Fibroblast of pulmonary artery (primary cell): ENCODE measurements at places on chromosomes 16 and 17.

GRCh38 chr16:31149332-31149731, 534 bp downstream of the PRSS36 start:
- no peak for DNase-seq

DNA sequence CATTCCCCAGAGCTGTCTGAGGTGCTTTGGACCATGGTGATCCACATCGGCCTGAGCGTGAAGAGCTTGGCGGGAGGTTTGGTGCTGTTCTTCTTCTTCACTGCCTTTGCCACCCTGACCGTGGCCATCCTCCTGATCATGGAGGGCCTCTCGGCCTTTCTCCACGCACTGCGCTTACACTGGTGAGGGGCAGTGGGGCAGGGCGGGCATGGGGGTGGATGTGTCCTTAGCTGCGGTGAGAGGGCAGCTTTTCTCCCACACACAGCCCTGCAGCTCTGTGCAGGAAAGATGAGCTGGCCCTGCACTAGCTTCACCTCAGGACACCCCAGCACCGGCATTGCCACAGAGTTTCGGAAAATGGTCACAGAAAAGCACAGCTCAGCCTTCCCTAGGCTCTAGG, 21.8 kb upstream of the NAGLU start:
- DNase-seq = no peak

DNA sequence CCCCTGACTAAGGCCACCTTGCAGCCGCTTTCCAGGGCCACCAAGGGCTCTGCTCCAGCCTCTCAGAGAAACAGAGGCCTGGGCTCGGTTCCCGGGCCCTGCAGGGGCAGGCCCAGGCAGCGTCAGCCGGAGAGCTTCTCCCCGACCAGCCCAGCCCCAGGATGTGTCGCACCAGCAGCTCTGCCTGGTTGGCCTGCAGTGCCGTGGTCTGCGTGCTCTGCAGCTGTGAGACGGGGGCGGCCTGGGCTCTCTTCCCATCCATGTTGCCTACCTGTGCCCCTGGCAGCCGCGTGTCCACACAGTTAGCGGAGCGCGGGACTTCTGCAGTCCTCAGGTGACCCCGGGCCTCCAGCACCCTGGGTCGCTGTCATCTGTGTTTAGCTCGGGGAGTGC, 4.8 kb downstream of the IGFALS start:
- no peak for DNase-seq

GRCh38 chr17:37417852-37418251, 11.2 kb downstream of the TADA2A start:
- DNase-seq = no peak

- peak; percentile 95 for DNase-seq
These were observed 1.8 kb upstream of the ZNF500 start for GRCh38 chr16:4768549-4769305.

GRCh38 chr16:77961814-77962213, 60.5 kb upstream of the CLEC3A start:
- DNase-seq = no peak

GRCh38 chr16:79843631-79844043, 243.1 kb upstream of the MAF start:
- no peak for DNase-seq
